Stimulated activated CD4-positive, alpha-beta T cell treated with anti-CD3 and anti-CD28 coated beads, Interleukin-15, amount 100 ng/mL, for 1 hour (primary cell): ENCODE measurements at places on chromosomes 16 and 17.
A peak's percentile ranks its signal among the peaks of the same experiment; 100 is the strongest.

- no peak for DNase-seq
Measured at GRCh38 chr17:42845918-42846593, 1.7 kb downstream of the AOC2 start.

DNA sequence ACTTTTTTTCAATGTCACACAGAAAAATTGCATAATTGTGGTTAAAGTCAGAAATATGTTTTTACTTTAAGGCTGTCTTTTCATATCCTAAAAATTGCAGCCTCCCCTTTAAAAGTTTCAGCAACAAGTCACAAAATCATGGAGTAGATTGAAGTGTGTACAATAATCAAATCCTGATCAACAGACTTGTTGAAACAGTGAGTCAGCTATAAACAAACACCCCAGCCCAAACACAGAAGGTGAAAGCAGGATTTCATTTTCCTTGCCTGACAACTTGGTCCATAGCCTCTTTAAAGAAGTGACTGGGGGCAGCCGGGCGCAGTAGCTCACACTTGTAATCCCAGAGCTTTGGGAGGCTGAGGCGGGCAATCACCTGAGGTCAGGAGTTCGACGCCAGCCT lies 59.9 kb downstream of the WNT3 start:
- no peak for DNase-seq

DNA sequence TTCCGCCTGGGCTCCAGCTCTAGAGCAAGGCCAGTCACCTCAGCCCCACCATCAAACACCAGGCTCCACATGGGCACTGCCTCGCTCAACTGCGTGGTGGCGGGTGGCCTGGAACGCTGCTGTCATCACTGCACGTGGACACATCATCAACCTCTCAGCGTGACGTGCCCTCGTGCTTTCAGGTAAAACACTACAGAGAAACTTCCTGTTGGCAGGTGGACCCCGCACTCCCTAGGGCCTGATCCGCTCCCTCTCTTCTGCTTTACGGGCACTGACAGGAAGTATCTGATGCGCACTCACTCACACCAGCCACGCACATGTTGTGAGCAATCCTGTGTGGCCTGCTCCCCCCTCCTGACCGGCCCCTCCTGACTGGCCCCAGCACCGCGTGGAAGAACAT lies 87.4 kb downstream of the ANKRD11 start:
- DNase-seq: no peak

- DNase-seq: no peak
Measured at GRCh38 chr16:85148931-85149330, 36.7 kb upstream of the CIBAR2 start.

- no peak for DNase-seq
Measured at GRCh38 chr16:86067936-86068335, 169.0 kb downstream of the IRF8 start.

GRCh38 chr17:79976451-79976850 lies 59.2 kb downstream of the TBC1D16 start:
- DNase-seq: no peak

GRCh38 chr17:41779954-41780353 lies 6.6 kb downstream of the JUP start:
- no peak for DNase-seq

GRCh38 chr16:13885700-13886099 lies 34.3 kb upstream of the ERCC4 start:
- no peak for DNase-seq

- DNase-seq: no peak
Measured at GRCh38 chr17:41301204-41301790, 1.4 kb downstream of the KRTAP29-1 start.

DNA sequence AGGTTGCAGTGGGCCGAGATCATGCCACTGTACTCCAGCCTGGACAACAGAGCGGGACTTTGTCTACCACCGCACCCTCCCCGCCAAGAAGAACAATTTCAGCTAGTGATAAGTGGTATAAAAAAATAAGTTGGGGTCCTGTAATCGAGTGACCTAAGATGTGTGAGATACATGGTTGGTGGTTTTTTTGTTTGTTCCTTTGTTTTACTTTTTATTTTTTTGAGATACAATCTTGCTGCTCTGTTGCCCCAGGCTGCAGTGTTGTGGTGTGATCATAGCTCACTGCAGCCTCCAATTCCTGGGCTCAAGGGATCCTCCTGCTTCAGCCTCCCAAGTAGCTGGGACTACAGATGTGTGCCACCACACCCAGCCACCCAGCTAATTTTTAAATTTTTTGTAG lies 58.7 kb downstream of the PITPNC1 start:
- DNase-seq: no peak

DNA sequence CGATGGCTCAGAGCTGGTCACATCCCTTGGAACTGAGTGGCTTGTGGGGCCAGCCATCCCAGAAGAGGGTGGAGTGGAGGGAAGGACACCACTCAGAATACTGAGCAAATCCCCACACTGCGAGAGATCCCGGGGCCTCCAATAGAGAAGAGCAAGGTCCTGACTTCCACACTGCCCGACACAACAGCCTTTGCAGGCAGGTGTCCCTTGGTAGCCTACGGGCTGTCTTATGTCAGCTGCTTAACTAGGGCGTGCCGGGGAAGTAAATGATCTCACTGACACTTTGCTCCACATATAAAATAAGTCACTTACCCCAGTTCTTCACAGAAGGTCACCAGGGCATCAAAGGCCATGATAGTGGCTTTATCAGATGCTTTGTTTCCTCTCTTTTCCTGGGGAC lies 16.1 kb downstream of the RECQL5 start:
- no peak for DNase-seq

DNA sequence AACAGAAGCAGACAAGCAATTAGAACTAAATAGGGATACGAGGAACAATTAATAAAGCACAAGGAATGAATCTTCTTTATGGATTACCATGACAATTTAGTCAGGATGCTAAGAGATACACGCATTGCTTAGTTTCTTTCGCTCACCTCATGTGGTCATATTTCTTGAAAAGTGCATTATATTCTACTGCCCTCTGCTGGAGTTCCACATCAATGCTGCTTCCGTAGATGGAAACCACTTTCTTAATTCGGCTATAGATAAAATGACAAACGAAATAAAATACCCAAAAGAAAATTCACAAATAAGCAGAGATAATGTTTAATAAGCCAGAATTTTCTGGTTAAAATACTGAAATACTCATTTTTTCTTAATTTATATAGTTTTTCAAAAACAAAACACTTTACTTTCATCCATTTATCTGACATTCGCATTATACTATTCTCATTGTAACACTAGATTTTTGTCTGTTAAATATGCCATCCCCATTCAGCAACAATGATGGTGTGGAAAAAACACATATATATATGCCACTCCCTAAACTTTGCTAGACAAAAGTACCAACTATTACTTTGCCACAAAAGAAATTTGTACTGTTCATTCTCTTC lies 22.0 kb upstream of the PHLPP2 start:
- DNase-seq: no peak

GRCh38 chr17:69300222-69300621 lies 26.7 kb downstream of the ABCA5 start:
- DNase-seq: no peak

DNA sequence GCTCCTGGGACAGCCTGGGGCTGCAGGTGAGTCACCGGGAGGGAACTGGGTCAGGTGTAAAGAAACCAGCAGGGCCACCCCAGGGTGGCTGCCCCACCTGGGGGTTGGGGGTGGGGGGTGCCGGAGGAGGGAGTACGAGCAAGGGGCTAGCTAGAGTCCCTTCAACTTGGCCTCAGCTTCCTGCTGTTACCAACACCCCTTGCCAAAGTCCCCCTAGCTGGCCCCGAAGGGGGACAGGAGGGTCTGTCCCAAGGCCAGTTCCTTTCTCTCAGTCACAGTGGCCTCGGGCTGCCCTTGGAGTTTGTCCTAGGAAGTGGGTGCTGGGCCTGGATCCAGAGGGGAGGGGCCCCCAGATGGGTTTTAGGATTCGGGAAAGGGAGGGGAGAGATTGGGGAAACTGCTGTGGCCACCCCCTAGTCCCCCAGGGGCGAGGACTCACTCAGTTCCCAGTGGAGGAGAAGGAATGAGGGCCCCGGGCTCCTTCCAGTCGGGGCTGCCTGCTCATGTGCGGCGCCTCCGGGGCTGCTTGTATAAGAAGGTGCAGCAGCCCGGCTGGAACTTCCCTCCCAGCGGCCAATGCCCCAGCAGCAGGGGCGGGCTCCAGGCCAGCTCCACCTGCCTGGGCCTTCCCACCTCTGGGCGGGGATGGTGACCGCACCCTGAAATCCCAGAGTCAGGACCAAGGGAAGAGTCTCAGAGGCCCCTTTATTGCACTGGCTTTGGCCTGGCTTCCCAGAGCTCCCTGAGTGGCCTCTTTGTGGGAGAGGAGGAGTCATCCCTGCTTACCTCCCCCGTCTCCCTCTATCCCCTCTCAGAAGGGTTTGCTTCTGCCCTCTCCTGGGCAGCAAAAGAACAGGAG lies 7.3 kb downstream of the ARHGAP27 start:
- DNase-seq: no peak

- no peak for DNase-seq
Measured at GRCh38 chr17:21459536-21459935, 83.4 kb downstream of the KCNJ12 start.

GRCh38 chr16:58451265-58451689 lies 48.7 kb upstream of the NDRG4 start:
- DNase-seq: no peak

DNA sequence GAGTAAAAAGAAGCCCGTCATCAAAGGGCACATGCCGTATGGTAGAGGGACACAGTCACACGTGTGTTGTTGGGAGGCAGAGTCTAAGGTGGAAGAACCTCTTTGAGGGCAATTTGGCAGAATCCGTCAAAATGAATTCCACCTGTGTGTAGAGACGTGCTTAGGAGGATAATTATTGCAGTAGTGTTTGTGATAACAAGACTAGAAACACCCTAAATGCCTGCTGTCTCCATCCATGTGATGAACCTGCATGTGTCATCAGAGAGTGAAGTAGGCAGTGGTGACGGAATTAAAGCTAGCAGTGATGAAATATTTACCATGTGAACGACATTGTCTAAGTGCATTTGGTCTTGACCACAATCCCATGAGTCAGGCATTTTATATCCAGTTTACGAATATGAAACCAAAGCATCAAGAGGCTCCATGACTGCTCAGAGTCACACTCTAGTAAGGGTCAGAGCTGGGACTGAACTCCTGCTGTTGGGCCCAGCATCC lies 61.3 kb upstream of the ADORA2B start:
- no peak for DNase-seq

DNA sequence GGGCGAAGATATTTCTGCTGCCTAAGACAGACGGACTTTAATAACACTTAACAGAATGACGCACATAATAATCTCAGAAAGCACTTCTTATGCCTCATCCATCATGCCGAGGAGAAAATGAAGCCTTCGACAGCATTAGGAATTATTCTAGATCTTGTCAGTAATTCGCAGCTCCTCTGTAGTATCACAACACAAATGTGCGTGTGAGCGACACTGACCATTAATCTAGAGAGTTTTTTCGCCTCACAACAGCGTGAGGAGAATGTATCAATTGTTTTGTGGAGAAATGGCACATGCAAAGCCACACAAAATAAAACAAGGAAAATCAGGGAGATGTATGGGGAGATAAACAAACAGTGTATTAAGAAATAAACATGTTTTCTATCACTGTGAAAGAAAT lies 410.2 kb upstream of the PSMD7 start:
- no peak for DNase-seq

GRCh38 chr16:56603589-56603988 lies 4.8 kb upstream of the MT2A start:
- no peak for DNase-seq

DNA sequence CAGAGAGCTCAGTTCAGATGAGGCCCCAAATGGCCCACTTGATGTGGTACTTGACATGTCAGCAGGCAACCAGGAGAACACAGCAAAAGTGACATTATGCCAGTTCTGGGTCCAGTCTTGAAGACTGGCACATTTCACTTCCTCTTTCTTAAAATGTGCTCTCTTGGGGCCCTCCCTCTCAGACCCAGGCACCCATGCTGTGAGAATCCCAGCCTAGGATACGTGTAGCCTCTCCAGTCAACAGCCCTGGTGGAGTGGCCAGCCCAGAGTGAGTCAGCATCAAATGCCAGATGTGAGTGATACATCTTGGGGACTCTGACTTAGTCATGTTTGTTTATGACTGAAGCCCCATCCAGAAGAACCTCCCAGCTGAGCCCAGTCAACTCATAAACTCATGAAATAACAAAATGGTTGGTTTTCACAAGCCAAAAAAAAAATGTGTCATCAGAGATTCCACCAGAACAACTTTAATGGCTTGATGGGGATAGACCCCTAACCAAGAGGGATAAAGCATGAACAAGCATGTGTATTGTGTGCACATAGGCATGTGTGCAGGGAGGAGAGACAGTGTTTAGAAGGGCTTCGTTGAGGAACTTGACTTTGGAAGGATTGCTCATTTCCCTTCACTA lies 82.5 kb upstream of the TNRC6C start:
- no peak for DNase-seq

- no peak for DNase-seq
Measured at GRCh38 chr16:67860589-67861398, 12.1 kb upstream of the EDC4 start.

DNA sequence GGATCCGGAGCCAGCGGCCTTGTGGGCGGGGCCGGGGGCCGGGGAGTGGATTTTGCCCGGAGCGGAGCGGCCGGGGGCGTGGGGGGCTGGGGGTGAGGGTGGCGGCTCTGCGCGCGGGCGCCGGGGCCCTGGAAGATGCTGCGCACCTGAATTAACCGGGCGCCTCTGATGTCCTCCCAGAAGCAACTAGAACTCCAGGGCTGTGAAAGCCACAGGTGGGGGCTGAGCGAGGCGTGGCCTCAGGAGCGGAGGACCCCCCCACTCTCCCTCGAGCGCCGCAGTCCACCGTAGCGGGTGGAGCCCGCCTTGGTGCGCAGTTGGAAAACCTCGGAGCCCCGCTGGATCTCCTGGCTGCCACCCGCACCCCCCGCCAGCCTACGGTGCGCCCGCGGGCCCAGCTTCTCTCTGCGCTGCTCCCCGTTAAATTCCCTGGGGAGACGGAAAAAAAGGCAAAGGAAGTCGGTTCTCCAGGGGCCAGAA lies 549 bp downstream of the SLC26A11 start:
- DNase-seq: no peak

GRCh38 chr16:50040018-50040417 lies 15.0 kb downstream of the CNEP1R1 start:
- no peak for DNase-seq

DNA sequence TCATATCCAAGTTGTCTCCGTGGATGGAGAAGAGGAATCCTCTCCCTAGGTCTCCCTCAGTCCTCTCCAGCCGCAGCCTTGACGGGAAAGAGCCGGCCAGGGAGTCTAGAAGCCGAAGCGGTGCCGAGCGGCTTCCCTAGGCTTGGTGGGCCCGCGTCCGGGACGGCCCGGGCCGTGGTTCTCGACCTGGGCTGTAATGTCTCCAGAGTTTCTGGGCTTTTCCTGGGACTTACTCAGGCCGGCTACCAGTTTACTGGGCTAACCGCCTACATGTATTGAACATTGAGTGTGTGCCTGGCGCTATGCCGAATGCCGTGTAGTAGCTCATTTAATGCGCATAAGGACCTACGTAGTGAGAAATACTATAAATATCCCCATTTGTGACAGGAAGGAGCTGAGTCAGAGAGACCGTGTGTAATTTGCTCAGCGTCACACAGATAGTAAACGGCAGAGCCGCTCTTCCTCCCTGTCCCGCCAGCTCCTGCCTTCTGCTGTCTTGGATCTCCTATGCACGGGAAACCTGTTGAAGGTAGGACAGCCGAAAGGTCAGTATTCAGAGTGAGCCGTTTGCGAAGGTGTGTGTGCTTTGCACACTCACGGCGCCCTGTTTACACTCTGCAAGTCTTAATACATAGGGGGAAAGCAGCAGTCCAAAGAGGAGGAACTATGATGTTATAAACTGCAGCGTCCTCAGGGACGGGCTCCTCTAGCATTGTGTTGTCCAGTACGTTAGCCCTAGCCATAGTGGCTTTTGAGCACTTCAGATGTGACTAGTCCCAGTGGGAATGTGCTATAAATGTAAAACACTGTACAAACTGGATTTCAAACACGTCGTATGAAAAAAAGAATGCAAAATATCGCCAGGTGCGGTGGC lies 723 bp upstream of the SPAG5 start:
- DNase-seq: peak; percentile 28
